ENCODE measurements at places on chromosomes 7 and 10.

- DNase-seq, result no peak
Observed at GRCh38 chr10:92844746-92845145, 3.6 kb upstream of the EXOC6 start.

GRCh38 chr10:29826801-29827450 lies 192.2 kb upstream of the SVIL start:
- no peak for DNase-seq

DNA sequence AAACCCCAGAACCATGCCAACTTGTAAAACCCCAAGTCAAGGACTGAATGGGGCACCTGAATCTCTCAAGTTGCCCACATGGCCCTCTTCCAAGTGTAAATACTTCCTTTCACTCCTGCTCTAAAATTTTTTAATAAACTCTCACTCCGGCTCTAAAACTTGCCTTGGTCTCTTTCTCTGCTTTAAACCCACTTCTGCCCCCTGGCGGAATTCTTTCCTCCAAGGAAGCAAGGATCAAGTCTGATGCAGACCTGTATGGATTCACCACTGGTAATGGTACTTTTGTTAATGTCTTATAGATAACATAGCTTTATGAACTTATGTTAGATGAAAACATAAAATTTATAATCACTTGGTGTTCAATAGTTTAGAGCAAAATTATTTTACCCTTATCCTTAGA lies 33.8 kb downstream of the SLC16A9 start:
- no peak for DNase-seq

DNA sequence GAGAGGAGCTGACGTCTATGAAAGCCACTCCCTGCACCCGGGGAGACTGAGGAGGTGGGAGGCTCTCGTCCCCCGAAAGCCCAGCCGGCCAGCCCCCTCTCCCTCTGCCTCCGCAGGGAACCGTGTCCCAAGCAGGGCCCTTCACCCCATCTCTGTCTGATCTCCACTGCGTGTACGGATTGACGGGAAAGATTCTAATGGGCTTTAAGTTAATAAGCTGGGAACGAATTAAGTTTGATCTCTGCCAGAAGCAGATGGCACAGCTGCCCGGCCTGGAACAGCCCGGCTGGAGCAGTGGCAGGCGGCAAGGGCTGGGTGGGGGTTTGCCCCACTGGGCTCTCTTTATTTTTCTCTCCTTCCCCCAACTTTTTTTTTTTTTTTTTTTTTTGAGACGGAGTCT lies 6.1 kb upstream of the SLC29A4 start:
- no peak for DNase-seq

DNA sequence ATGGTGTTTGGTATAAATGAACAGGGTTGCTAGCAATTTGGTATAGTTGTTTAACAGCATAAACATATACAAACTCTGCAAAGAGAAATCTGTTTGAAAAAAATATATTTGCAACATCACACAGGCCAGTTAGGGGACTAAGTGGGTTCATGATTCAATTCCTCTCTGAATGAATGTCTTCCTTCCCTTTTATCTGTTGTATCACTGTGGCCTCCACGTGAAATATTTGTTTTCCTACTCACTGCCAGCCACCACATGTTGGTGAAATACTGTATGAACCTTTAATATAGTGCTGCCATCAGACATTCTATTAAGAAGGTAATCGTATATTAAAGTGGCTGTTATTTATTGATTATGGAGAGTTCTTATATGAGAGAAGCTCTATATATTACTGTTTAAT lies 157.0 kb downstream of the ARID5B start:
- DNase-seq, result no peak

GRCh38 chr7:80859272-80859970 lies 59.4 kb downstream of the SEMA3C start:
- DNase-seq, result peak; percentile 28

DNA sequence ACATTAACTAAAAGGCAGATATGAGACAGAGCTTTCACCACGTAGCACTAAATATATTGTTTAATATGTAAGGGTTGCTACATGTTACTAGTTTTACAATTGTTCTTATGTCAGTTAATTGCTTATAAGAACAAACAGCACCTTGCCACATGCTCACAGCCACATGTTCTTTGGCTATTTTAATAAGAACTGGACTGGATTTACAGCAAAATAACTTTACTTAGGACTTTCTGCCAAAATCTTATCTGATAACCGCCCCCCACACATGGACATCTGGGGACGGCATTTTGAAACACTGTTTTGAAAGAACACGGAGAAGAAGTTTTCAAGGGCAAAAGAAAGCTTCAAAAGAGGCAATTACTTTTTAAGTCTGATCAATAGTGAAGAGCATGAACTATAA lies 45.3 kb downstream of the JAZF1 start:
- DNase-seq, result no peak

- no peak for DNase-seq
Observed at GRCh38 chr7:55485501-55486191, 86.7 kb downstream of the VOPP1 start.

DNA sequence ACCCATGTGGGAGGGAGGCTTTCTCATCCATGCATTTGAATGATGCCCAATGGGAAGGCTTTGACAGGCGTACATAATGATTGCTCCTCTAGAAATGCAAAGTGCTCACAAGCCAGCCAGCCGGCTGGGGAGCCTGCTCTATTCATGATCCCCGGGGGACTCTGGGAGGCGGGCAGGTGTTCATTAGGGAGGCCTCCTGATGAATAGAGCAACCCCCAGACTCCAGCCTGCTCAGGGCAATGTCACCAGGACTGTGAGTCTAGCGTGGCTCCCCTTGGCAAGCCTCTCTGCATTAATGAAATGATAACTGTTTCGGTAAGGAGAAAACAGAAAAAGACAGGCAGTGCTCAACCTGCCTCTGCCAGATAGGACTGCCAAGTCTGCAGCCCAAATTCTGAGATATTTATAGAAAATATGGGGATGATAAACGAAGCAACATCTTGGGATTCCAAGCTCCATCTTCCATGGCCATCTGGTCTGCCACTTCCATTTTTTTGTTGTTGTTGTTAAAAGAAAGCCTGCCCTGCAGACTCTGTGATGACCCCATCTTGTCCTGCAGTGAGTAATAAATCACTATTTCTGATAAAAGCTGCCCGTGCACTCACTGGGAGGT lies 236.4 kb downstream of the PRPF18 start:
- no peak for DNase-seq

DNA sequence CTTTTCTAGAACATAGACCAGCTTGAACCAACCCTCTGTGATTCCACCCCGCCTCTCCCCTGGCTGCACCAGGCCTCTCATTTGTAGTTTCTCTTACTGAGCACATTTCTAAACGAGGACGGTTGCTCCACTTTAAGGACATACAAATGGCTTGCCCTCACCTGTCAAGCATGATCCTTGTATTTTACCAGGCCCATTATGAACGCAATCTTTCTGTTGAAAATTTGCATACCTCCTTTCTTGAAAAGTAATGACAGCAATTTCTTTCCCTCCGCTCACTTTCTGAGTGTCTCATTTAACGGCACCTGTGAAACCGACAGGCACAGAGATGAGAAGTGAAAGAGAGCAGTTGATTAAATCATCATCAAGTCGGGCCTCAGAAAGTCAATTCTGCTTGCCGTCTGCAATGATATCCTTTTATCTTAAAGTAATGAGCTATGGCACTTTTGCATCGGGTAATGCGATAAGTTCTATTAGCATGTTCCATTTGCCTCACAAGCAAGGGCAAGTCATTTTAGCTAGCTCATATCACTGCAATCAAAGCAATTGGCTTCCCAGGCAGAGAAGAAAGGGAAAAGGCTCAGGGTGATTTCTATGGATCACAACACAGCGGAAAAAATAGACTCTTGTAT lies 705.6 kb upstream of the GALNT17 start:
- DNase-seq, result no peak

- DNase-seq, result no peak
Observed at GRCh38 chr10:97607095-97607636, 17.6 kb downstream of the C10orf62 start.

DNA sequence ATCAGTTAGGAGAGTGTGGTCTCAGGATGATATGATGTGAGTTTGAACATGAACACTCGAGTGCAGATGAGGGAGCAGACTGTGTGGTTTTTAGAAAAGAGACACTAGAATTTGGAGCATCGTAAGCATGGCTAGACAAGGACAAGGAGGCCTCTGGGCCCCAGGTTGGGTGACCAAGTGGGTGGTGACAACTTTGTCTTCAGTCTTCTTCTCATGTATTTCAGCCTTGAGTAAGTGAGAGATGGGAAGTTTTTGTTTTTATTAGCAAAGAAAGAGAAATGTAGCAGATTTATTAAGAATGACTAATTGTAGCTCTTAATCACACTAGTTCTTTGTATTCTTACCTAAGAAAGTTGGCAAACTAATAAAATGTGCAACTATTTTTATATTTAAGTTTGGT lies 16.3 kb downstream of the TES start:
- DNase-seq, result no peak

- DNase-seq, result no peak
Observed at GRCh38 chr10:83957168-83957947, 182.0 kb upstream of the GHITM start.

DNA sequence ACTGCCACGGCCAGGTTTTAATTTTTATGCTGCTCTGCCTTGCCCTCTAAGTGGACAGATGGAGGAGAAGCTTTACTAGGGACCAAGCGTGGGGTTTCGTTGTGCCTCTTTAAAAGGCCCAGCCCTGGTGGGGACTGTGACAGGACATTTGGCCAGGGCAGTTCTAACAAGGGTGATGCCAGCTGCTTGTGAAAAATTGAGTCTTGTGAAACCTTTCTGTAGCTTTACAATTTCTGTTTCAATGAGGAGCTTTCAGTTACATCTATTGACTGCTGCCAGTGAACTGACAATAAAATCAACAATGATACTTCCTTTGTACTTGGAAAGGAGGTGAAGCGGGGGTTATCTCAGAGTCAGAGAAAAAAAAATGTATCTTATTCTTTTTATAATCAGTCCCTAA lies 233.1 kb upstream of the CSTF2T start:
- DNase-seq, result no peak

GRCh38 chr10:71512312-71512711 lies 115.6 kb downstream of the CDH23 start:
- DNase-seq, result no peak

- peak; percentile 58 for DNase-seq
Observed at GRCh38 chr7:128347647-128348097, 4.0 kb upstream of the RBM28 start.

- DNase-seq, result no peak
Observed at GRCh38 chr10:98482096-98482495, 35.4 kb upstream of the HPS1 start.

GRCh38 chr10:129277084-129277483 lies 190.0 kb upstream of the MGMT start:
- peak; percentile 49 for DNase-seq

DNA sequence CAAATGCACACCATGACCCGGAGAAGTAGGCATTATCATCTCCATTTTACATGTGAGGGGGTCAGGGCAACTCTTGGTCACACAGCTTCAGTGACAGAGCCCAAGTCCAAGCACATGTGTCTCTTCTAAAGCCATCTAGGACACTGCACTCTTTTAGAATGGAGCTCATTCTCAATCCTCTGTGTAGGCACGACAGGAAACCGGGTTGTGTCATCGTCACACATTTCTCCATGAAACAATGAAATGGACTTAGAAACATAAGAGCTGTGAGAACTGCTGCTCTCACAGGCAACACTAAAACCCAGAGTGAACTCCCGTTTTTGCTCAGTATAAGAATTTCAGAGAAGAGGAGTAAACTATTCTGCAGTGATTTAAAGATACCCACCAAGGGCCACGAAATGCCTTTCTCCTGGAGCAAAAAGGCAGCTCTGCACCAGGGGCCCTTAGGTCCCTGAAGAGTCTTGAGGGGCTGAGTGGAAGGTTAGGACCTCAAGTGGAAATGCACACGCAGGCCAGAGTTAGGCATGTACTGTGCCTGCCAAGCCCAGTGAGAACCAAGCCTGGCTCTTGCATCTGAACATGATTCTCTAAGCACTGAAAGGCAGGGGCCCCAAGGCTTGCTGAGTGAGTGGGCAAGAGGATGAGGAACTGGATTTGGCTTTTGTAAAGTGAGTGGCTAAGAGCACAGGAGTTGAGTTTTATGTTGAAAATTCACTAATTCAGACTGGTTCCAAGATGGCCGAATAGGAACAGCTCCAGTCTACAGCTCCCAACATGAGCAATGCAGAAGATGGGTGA lies 13.3 kb downstream of the ALOX5 start:
- no peak for DNase-seq

DNA sequence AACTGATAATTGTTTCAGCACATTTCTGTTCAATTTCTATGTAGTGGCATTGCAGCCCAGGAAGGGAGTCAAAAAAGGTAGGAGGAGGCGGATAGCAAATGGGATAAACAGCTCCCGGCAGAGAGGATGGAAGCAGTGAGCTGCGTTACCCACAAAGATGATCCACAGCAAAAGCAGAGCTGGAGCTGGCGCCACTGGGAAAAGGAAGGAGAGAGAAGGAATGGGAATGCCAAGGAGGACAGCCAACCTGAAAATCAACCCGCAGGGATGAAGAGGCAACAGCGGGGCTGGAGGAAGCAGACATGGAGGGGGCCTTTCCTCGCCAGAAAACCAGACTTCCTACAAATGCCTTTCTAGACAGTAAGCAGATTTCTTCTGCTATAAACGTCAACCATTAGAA lies 82.7 kb upstream of the ADAM12 start:
- DNase-seq, result peak; percentile 45
